ENCODE measurements at places on chromosomes 5 and 9.

DNA sequence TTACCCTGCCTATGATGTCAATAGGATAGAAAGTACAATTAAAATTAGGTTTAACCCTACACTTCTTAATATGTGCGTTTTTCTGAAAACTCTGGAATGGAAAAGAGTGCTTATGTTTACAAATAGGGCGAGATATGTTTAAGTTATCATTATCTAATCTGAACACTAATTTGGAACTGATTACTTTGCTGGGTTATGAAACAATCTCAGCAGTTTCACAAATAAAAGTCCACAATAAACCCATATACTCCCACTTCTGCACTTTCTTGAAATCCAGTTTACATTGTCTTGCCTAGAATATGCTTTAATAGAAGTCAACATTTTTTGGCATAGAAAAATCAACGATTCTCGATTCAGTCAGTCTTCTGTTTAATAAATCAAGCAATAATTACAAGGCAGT, 236.3 kb downstream of the NFIB start:
- no peak for DNase-seq

DNA sequence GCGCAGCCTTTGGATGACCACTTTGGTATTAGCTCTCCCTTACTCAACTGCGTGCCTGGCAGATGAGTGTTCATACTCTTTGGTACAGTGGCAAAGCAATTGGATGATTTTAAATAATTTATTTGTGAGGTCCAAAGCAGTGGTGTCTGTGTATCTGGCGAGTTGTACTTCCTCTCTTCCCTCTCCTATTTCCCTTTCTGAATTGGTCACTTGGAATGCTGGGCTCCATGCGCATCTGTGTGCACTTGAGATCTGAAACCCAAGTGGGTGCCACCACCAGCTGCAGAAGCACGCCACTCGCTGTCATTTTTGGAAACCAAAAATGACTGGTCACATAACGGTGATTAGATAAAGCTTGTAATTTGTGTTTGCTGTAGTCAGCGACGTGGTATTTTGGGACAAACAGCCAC, 386.0 kb upstream of the KLF4 start:
- no peak for DNase-seq

- peak; percentile 26 for DNase-seq
Observed at GRCh38 chr5:120239086-120239485, 225.0 kb upstream of the PRR16 start.

- peak; percentile 31 for DNase-seq
Observed at GRCh38 chr9:92247981-92248380, 45.5 kb downstream of the IARS1 start.

DNA sequence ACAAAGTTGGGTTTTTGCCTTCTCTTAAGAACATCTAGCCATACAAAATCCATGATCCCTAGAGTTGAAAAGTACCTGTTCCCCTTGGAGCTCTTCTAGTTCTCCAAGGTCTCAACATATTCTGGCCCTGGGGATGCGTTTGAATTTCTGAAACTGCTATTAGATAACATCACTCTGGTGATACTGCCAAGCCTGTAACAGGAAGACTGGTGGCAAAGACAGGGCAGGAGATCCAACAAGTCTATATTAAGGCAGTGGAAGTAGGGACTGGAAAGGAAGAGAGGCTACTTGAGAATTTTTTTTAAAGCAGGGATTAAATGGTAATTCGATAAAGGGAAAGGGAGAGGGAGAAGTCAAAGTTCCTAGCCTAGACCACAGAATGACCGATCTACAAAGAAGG, 211.5 kb downstream of the TSSK1B start:
- no peak for DNase-seq

DNA sequence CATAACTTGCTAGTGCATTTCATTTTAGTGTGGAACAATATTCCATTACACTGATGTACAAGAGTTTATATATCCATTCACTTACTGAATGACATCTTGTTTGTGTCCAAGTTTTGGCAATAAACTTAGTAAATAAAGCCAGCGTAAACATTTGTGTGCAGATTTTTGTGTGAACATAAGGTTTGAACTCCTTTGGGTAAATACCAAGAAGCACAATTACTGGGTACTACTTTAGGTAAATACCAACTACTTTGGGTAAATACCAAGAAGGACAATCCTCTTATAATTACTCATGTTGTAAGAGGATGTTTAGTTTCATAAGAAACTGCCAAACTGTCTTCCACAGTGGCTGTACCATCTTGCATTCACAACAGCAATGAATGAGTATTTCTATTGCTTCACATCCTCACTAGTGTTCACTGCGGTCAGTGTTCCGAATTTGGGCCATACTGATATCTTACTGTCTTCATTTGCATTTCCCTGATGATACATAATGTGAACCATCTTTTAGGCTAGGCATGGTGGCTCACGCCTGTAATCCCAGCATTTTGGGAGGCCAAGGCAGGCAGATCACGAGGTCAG, 2.3 kb upstream of the SYK start:
- no peak for DNase-seq

- DNase-seq, result no peak
Observed at GRCh38 chr5:178483620-178484019, 106.6 kb downstream of the COL23A1 start.

GRCh38 chr9:113531919-113532808, 68.6 kb downstream of the RGS3 start:
- no peak for DNase-seq

DNA sequence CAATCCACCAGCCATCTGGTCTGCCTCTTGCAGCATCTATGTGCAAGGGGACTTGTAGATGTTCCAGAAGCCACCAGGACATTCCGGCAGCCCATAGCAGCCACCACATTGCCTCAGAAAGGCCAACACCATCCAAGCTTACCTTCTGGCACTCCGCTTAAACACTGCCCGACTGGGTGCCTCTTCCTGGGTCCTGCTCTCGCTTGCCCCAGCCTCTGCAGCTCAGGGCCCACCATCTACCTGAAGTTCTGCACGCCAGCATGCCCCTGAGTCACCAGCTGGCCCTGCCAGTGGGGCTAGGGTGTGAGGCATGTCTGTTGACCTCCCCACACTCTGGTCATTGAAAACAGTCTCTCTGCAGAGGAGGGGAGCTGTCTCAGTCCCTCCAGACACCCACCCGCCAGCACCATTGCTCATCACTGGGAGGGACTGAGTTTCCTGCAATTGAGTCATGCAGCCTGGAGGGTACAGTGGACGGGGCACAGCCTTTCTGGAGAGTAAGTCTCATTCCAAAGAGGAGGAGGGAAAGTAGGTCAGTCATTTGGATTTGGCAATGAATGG, 16.9 kb upstream of the COL5A1 start:
- DNase-seq, result peak; percentile 86

DNA sequence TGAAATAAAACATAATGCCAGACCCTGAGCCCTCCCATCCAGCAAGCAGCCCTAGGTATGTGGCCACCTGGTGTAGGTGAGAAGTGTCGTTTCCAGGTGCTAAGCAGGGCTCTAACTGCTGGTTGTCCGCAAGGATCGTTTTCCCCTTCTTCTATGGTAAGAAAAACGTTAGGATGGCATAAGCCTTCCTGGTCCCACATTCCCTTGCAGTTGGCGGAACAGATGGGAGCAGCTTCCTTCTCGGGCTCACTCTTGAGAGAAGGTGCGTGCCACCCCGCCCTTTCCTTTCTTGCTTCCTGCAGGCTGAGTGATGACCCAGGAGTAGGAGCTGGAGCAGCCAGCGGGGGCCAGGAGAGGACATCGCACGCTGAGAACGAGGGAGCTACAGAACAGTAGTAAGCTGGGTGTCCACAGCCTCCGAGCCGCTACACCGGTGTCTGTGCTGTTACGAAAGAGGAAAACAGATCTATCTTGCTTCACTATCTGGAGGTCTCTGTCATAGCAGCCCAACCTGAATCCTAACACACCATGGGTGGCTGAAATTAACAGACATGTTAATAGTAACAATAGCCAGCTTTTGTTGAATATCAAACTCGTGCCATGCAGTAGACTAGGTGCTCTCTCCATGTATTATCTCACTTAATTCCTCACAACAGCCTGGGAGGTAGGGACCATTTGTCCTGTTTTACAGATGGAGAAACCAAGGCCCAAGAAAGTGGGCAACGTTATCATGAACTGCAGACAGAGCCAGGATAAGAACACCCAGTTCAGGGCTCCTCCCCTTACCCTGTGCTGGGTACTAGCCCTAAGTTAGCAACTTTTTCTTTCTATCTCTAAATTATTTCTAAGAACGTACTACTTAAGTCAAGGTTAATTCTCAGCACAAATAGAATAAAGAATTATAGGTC, 139.8 kb downstream of the COL23A1 start:
- DNase-seq, result no peak

GRCh38 chr5:75681125-75681830, 36.0 kb downstream of the POC5 start:
- peak; percentile 73 for DNase-seq

GRCh38 chr5:76351577-76351976, 51.5 kb upstream of the IQGAP2 start:
- DNase-seq, result no peak

GRCh38 chr5:112886975-112887374, 25.9 kb downstream of the SRP19 start:
- DNase-seq, result no peak

DNA sequence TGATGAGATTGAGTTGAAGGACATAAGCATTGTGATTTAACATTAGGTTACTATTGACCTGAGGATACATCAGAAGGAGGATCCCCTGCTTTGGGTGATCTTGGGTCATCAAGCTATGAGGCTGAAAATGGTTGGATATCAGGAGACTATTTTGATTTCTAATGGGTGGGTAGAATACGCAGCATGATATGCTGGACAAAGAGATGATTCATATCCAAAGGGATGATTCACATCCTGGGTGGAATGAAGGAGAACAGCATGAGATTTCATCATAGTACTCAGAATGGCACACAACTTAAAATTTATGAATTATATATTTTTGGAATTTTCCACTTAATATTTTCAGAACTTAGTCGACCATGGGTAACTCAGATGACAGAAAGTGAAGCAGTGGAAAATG, 1759.5 kb upstream of the C9orf72 start:
- DNase-seq, result peak; percentile 29

DNA sequence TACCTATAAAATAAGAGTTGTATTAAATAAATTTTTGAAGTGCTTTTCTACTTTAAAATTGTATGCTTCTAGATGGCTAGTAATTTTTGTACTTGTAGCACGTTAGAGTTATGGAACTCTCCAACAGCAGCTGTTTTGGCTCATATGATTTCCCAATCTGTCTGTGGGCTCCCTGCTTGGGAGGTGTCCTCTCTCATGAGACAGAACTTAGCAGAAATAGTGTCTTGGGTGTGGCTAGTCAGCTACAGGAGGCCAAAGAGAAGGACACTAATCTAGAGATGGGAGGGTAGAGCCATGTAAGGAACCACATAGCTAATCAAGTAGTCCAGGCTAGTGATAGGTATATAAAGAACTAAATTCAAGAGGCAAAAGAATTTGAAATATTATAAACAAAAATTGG, 78.4 kb upstream of the DAB2 start:
- DNase-seq, result peak; percentile 79

DNA sequence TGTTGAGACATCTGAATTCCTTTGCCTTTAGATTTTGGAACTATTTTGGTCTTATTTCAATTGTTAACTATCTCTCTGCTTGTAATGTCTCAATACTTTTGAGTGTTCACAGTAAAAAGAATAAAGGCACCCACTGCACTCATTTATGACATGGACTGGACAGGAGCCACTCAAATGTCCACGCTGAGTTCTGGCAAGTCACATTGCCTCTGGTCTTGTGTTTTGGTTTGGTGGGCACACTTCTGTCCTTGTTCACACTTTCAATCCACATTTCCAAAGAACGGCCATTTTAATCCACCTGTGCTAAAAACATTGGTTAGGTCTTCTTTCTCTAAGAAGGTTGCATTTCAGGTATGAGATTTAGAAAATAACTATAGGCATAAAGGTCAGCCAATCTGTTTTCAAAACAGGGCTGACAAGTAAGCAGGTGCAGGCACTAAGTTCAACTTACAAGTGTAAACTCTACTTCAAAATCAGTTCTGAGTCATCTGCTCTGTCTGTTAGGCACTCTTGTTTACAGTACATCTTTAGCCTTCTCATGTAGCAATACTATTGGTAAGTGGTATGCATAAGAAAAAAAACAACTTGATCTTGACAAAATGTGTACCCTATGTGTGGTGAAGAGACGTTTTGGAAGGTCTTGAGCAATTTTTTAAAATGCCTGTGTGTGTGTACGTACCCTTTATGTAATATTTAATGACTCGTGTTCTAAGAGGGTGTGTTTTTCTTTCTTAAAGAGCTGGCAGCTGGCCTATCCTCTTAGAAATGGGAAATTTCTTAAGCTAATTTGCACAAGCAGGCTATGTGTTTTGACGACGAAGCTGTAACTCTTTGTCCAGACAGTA, 31.5 kb upstream of the ZFAND5 start:
- DNase-seq, result peak; percentile 96

- no peak for DNase-seq
Observed at GRCh38 chr5:30997681-30998080, 195.8 kb upstream of the CDH6 start.

DNA sequence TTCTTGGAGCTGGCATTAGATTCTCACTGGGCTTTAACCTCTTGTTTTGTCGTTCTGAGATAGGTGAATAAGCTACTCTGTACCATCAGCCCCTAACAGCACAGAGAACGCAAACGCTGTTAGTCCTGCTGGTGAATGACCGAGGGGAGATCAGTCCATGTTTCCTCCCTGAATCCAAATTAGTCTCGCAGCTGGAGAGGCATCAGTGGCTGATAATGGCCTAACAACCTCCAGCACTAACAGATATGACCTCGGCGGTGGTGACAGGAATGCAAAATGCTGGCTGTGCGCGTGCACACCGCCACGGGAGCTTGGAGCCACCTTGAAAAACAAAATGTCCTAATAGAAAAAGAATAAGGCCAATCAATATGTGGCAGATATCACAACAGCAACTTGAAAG, 77.6 kb upstream of the IRX1 start:
- DNase-seq, result no peak

DNA sequence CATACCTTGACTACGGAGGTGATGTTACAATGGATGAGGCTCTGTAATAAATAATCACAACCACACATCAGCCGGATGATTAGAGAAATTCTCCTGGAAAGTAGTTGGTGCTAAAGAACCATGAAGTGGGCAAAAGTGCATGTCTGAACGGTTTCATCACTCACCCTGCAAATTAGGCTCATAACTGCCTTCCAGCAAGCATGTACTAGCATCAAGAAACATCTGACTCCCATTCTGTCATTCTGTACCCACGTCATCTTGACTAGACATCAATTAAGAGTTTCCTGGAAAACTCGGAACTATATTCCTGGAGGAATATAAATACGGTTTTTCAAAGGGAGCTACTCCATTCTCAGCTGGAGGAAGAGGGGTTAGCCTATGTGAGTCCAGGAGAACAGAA, 52.2 kb downstream of the HSD17B3 start:
- DNase-seq, result no peak

DNA sequence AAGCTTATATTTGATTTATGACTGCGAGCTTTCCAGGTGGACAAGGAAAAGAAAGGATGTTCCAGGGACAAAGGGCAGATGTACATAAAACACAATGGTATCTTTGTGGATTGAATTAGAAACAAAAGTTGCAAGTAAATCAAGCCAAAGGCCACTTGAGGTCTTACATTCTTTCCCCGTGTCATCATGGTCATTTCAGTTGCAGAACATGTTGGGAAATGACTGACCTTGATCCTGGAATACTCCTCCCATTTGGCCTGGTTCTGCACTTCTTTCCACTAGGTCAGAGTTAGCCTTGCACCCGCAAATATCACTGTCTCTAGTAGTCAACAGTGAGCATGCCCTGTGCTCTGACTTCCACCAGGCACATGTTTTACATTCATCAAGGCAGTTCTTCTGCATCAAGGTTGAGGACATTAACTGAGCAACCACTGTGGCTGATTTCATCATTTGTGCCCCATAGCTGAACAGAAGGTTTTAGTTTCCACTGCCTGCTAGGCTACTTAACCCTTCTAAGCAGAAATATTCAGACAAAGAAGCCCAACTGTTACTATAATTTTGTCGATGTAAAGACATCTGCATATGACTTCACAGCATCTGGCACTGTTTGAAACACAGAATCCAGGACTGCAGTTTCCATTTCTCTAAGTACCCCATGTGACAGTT, 1161.7 kb upstream of the DMAC1 start:
- no peak for DNase-seq

Data from iris pigment epithelial cell (primary cell).